ENCODE measurements at places on chromosomes 12 and 14.

DNA sequence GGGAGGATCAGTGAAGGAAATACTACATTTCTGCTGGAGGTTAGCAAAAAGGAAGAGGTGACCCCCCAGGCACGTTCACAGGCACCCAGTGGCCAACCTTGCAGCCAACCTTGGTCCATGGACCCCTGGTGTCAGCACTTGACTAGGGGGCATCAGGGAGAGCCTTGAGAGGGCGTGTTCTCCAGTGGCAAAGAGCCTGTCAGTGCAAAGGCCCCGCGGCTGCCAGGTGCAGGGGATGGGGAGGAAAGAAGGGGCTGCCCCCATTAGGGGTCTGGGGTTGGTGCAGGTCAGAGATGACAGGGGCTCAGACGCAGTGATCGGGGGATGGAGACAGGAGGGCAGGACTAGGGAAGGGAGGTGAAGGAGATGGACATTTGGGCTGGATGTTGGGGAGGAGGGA, 22.7 kb upstream of the ULK1 start:
- no peak for DNase-seq

DNA sequence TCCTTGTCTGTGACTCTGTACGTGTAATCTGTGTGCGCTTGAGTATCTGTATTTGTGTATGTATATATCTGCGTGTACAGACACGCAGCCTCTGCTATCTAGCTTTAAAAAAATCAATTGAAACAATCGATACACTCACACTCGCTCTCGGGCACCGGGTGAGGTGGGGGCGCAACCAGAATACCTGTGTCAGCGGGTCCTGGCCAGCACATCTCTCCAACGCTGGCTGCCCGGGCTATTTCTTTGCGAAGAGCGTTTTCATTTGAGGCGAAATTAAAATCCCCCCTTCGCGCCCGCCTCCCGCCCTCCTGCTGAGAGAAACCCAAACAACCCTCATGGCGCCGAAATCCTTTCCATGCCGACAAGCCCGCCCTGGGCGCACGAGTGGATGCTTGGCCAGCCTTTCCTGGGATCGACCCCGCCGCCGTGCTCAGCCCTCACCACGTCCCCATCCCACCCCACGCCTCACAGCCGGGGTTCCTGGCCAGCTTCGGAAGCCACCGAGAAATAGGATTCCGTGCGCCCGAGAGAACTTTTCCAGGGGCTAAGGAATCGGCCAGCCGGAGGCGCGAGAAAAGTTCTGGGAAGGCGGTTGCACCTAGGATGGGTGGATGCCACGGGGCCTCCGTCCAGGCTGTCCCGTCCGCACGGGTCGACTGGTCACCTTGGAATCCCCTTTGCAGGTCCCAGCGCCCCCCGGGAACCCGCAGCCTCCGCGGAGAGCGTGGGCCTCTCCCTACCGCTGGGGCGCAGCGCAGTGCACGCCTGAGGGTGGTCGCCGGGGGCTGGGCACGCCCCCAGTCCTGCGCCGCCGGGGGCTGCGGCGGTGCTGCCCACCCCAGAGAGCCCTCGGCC, 1.0 kb downstream of the ZDHHC22 start:
- DNase-seq = no peak

DNA sequence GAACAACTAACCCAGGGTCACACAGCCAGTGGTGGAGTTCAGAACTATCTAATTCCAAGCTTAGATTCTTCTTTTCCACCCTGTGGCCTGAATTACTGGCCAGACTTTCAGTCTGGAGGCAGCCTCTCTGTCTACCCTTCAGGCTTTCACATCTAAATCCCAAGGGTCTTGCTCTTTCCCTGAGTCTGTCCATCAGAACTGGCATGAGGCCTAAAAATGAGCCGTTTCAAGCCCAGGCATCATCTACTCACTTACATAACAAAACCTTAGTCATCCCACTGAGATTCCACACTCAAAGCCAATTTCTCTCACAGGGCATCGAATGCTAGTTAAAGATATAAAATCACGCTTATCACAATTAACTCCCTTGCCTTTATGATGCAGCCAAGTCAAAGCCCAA, 1.3 kb upstream of the PTGDR start:
- no peak for DNase-seq

DNA sequence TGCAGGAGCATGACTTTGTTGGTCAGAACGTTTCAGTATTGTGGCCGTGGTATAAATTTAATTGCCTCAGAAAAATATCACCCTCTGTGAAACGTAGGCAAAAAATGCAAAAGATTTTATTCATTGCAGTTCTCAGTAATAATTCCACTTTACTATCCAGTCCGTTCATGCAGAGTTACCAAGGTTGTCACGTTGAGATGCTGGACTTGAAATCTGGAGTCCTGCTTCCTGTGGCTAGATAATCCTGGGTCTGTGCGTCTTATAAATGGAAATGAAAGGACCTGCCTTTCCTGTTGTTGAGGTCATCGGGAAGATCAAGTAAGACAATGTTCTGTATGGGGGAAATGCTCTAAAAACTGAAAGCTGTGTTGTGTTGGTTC, 1.3 kb upstream of the AVPR1A start:
- DNase-seq = no peak

DNA sequence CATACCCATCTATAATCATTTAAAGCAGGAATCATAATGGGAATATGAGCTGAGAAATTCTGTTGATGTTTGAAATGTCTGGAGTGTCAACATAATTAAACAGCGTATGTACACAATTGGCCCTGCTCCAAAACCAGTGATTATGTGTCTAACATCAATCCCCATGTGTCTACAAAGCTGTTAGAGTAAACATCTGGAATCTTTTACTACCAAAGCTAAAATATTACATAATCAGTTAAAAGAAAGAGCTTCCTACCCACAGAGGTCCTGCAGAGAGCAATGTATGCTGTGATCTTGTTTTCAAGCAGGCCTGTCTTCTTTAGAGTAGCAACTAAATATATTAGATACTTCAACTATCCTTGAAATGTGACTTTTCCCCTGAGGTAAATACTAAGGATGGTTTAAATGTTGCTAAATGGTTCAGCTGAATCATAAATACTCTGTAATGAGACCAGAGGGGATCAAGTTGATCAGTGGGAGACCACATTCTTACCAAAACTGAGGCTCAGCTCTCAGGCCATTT, 74.3 kb downstream of the RASSF8 start:
- no peak for DNase-seq
